ENCODE measurements at places on chromosomes 11 and 22.

GRCh38 chr11:130246738-130247137 lies 68.0 kb downstream of the ZBTB44 start:
- no peak for DNase-seq

GRCh38 chr11:121722431-121723245 lies 269.9 kb upstream of the SORL1-AS1 start:
- DNase-seq: no peak

DNA sequence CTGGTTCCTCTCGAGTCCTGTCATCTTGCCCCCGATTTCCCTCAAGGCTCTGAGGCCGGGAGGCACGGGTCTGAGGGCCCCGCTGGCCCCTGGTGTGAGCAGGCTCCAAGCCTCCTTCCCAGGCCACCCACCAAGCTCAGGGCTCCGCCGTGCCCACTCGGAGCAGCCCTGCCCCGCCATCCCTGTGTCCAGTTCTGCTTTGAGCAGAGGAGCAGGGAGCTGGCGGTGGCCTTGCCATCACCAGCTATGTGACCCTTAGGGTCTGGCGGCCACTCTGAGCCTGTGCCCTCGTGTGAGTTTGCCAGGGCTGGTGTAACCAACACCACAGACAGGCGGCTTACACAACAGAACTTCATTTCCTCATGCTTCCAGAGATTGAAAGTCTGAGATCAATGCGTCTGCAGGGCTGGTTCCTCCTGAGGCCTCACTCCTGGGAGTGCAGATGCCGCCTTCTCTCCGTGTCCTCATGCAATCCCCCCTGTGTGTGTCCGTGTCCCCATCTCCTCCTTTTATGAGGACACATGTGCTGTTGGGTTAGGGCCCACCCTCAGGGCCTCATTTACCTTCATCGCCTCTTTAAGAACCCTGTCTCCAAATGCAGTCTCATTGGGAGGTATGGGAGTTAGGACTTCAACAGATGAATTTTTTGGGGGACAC lies 36.5 kb upstream of the CELSR1 start:
- DNase-seq: no peak

- no peak for DNase-seq
Observed at GRCh38 chr11:75654314-75654713, 14.5 kb downstream of the MAP6 start.

GRCh38 chr11:85718126-85718943 lies 32.3 kb upstream of the CCDC89 start:
- DNase-seq: no peak

DNA sequence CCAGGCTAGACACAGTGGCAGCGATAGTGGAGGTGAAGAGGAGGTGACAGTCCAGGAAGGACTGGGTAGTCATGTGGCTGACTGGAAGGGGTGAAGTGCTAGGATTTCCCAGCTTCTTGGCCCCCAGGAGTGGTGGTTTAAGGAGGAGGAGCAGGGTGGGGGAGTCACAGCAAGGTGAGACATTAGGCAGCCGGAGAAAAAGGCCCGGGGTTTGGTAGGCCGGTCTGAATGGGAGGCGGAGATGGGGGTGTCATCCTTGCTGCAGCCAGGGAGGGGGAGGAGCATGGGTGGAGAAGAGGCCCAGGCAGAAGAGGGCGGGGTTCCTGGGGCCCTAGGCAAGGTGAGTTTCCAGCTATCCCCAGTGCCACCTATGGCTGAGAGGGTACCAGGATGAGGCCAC lies 6.1 kb downstream of the SIPA1 start:
- DNase-seq: no peak

DNA sequence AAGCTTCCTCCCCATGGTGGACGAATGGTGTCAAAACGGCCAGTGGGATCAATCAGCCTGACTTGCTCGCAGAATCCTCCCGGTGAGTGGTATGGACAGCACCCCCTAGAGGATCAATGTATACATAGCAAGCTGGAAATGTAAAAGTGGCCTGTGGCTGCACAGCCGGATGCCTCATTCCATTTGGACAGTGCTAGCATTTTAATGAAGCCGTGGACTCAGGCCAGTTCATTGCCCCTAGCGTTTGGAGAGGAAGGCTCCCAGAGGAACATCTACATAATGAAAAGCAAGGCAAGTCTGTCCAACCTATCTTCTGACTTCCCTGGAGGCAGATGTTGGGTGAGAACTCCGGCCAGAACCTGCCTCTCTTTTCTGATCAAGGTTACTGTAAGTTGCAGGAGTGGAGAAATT lies 942.3 kb downstream of the NTM start:
- no peak for DNase-seq

- DNase-seq: no peak
Observed at GRCh38 chr22:18996376-18996900, 60.3 kb upstream of the PRODH start.

DNA sequence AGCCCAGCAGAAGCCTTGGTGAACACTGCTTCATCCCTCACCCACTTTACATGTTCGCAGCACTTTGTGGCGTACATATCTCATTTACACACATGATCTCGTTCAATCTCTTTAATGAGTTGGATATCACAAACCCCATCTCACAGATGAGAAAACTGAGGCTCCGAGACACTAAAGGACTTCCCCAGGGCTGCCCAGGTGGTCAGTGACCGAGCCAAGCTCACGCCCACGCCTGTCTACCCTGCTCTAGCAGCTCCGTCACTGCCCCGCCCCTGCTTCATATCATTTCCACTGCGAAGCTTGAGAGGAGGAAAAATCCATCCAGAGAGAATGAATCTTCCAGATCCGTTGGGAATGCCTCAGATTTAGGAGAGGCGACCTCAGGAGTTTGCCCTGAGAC lies 11.8 kb upstream of the DSCAML1 start:
- DNase-seq: no peak

DNA sequence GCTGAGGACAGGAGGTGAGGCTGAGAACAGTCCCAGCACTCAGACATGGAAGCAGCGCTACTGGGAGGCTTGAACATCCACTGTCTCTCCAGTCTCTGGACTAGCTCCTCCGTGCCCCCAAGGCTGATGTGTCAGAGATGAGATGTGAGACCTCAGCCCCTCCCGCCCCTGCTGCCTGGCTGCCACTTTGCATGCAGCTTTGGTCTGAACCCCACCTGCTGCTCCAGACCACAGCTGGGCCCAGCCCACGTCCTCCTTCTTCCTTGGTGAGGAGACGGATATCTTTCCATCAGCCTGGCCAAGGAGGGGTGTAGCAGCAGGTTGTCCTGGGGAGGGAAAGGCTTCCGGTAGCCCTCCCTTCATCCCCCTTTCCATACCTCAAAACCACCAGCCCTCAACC lies 148.0 kb upstream of the B3GAT1 start:
- no peak for DNase-seq

DNA sequence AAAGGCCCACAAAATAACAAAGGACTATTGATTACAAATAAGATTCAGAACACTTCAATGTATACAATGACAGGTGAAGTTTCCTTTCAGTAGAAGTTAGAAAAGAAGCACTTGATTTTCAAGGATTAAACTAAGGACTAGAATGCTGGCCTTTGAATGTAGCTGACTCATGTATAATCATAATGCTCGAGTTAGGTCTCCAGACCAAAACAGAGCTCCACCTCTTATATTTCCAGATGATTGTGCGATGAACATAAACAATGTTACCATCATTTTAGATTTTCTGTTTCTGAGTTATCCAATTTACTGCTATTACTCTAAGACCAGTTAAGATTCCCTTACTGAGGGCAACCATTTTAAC lies 40.4 kb upstream of the RAPSN start:
- no peak for DNase-seq

- DNase-seq: no peak
Observed at GRCh38 chr11:119509969-119510401, 87.0 kb upstream of the THY1 start.

DNA sequence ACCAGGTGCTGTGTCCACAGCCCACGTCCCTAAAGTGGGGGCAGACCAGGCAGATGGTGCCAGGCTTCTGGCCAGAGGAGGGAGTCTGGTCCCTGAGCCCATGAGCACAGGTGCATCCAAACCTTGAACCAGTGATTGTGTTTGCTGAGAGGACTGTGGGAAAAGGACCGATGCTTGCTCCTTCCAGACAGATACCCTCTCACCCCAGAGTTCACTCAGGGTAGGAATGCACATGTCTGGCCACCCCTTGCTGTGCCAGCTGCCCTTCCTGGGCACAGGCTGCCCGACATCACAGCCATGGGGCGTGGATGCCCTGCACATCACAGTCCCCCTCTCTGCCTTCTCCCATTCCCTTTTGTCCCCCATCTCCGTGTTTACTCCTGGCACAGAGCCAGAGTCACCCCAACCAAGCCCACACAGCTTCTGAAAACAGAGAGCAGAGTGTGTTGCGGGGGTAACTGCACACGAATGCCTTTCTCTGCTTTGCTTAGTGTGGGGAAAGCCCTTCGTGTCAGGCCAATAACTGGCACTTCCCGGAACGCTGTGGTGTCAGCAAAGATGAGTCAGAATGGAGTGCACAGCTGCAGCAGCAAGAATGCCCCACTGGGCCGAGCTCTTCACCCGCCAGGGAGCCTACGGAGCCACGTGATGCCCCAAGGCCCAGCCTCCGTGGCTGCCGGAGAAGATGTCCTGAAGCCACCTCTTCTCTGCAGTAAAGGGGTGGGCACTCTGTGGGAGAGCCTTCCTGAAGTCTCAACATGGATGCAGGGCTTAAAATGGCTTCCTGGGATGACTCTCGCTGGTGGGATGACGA lies 7.6 kb downstream of the CARS1 start:
- peak; percentile 42 for DNase-seq

GRCh38 chr22:48241658-48242057 lies 1479.2 kb downstream of the TBC1D22A start:
- no peak for DNase-seq

DNA sequence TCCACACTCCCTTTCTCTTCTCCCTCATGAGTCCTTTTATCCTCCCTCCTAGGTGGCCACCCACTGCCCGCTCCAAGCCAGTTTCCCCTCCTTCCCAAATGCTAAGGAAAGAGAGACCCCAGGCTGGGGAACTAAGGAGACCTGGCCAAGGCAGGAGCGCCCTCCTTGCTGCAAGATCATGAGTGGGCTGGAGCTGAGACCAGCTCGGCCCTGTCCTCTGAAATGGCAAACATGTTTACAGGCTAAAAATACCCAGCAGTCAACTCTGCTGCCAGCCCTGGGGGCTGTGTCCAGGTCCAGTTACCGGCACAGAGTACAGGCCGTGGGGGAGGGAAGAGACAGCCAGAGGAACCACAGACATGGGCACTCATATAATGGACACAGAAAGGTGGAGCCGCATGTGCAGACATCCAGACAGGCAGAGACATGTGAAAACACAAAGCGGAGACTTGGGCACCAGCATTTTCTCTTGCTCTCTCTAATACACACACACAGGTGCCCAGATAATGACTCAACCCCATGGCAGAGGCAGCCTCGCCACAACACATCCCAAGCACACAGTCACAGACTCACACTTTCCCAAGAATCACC lies 1.2 kb upstream of the AHNAK start:
- DNase-seq: no peak

DNA sequence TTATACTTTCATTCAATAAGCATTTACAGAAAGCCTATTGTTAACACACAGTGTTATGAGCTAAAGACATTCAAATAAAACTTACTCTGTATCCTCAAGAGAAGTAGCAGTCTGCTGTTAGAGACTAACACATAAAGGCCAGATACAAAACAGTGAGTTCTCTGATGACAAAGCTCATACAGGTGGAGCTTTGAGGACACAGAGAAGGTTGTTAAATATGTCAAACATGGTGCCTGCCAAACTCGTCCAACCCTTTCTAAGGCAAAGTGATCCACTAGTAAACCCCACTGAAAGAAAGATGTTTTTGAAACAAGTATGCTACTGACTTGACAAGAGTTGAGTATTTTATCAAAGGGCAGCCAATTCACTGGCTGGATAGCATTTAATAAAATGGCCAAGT lies 70.1 kb downstream of the C2CD3 start:
- no peak for DNase-seq

GRCh38 chr22:45743687-45744086 lies 72.1 kb downstream of the ATXN10 start:
- no peak for DNase-seq

- DNase-seq: no peak
Observed at GRCh38 chr11:59966201-59966600, 2.4 kb downstream of the OOSP4A start.

GRCh38 chr11:65912845-65913244 lies 6.0 kb downstream of the C11orf68 start:
- no peak for DNase-seq

GRCh38 chr11:69773626-69774353 lies 1.4 kb downstream of the FGF4 start:
- DNase-seq: no peak

DNA sequence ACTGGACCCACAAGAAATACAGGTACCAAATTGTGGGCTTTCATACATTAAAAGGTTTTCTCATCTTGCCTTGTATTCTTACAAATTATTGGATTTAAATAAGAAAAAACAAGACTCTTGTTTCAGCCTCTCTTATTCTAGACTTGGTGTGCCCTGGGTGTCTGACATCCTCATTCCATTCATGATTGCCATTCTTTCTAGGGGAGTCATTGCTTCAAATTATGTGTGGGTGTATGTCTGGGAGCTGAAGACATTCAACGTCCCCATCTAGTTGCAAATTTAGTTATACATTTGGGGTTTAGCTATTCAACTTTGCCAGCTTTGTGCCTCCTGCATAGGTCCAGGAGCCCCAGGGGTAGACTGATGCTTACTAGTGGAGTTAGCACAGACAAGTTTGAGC lies 18.1 kb downstream of the MAML2 start:
- no peak for DNase-seq

- DNase-seq: no peak
Observed at GRCh38 chr11:2166091-2166851, 5.3 kb upstream of the INS start.

DNA sequence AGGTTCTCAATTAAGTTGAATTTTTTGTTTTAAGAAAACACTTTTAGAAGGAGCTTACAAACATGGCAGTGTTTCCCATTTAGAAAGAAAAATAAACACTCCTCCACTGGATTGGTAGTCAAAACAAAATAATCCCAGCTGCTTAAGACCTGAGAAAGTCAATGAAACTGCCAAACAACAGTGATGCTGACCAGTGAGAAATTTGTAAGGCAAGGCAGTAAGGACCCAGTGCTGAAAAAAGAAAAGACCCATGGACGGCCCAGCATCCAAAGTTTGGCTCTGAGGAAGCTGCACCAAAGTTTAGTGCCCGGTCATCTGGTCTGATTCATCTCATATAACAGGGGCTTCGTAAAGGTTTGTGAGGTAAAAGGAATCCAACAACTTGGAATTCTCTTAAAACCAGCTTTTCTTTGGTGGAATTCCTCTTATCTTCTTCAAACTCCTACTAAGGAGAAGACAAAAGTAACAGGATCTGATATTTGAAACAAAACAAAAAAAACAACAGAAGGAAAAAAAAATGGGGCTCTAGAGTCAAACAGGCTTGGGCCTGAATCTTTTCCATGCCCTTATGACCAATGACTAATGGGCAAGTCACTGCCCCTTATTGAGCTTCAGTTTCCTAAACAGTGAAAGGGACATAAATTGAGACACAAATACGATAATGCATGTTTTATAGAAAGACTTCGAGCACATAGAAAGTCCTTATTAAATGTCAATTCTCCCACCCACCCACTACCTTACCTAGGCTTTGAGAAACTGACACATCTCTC lies 383.0 kb upstream of the NARS2 start:
- no peak for DNase-seq

GRCh38 chr11:85021058-85021457 lies 606.1 kb downstream of the DLG2 start:
- no peak for DNase-seq

GRCh38 chr11:134275534-134276395 lies at the start of gene GLB1L3:
Gene GLB1L3, plus strand, starts transcription at chr11:134276379. Its CDS starts 362 bp downstream, at chr11:134276741.
- peak; percentile 46 for DNase-seq
